GM04503 (cell line): ENCODE measurements at places on chromosomes 7 and 10.

GRCh38 chr7:151629713-151630272, 110.1 kb upstream of the RHEB start:
- DNase-seq = no peak

DNA sequence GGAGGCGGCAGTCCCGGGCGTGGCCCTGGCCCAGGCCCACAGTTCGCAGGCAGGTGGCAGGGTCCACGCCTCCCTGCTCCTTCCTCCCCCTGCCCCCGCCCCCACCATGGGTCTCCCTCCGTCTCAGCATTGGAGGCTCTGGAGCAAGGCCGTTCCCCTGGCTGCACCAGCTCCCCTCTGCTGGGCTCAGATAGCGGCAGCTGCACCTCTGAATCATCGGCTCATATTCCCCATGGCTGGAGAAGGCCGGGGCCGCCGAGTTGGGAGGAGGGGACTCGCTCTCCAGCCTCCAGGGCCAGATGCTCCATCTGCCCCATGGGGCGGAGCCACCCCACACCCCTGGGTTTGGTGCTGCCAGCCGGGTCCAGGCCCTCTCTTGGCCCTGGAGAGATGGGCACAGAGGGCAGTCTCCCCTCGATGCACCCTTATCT, 145.0 kb downstream of the ELFN1 start:
- no peak for DNase-seq

DNA sequence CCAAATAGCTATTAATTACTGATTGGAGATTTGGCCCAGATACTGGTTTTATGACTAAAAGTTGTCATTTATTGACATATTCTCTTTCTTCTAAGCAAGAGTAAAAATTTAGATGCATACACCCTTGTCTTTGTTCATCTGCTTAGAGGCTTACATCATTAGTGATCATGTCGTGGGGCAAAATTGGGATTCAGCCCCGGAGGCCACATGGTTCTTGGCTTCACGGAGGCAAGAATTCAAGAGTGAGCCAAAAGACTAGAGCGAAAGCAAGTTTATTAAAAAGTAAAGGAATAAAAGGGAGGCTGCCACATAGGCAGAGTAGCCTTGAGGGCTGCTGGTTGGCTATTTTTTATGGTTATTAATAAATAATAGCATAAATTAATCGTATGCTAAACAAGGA, 41.1 kb downstream of the MINPP1 start:
- no peak for DNase-seq

DNA sequence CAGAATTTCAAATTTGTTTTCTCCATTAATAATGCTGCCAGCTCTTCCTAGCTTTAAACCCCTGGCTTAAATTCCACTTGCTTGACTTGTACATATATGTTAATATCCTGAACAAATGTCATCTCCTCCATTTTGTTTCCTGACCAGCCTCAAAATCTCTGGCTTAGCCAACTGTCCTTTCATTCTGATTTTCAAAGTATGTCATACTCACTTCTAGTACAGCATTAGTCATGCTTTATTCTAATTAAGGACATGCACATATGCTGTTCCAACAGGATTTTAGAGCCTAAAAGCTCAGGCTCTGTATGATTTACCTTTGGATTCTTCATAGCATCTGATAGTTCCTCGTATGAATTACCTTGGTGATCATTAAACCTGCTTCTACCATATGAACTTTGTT, 158.3 kb downstream of the ZNF438 start:
- DNase-seq = no peak

- DNase-seq = no peak
These were observed 403.0 kb downstream of the THSD7A start for GRCh38 chr7:11428877-11429581.

GRCh38 chr7:138898255-138898654, 82.9 kb downstream of the KIAA1549 start:
- DNase-seq = no peak

DNA sequence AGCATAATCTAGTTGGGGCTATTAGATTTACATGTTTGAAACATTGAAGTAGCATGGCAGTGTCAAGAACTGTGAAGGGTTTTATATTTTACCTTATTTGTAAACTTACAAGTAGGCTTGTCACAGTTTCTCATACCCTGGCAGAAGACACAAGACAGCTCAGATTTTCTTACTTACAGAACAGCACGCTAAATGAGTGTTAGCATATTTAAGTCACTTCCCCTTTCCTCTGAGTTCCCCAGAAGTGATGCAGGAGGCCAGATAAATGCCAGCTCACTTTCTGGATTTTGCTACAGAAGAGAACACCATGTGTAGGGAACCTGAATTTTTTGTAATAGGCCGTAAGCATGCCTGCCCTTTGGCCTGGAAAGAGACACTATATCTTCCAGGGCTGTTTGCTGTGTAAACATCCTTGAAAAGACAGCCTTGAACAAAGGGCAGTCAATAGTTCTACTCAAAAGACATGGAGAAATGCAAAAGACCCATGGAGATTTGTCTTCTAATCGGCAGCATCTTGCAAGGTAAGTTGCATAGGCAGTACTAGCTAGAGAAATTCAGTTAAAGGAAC, 279.1 kb downstream of the PHF14 start:
- DNase-seq = no peak

- DNase-seq = no peak
These were observed 336.9 kb downstream of the ADARB2 start for GRCh38 chr10:1400101-1401070.

DNA sequence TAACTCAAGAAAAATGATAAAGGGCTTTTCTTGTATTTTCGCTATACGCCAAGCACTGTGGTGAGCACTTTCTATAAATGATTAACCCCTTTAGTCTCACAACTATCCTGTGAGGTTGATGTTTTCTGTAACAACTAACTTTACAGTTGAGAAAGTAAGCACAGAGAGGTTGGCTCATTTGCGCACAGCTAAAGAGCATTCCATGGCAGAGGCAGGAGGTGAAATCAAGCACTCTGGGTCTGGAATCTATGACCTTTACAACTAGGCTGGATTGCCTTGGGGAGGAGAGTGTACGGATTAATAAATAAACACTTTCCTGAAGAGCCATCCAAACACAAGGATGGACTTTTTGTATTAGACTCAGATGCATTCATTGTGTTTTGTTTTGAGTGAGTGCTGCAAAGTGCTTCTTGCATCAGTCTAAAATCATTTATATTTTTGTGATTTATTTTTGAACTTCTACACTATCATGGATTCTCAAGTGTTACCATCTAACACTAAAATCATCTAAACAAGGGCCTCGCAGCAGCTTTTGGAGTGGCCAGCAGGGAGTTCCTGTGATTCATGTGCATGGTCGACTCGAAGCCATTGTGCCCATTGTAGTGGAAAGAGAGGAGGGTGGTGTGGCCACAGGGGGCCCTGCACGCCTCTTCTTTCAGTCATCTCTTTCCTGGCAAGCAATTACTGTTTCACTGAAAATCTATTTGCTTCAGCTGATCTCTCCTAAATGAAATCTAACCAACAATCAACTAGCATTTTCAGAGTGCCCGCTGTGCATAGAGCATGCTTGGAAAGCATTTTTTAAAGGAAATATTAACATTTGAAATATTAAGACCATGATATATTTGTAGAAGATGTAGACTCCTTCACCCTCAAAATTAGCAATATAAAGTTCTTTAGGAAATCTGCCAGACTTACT, 633.4 kb upstream of the COBL start:
- DNase-seq = no peak

DNA sequence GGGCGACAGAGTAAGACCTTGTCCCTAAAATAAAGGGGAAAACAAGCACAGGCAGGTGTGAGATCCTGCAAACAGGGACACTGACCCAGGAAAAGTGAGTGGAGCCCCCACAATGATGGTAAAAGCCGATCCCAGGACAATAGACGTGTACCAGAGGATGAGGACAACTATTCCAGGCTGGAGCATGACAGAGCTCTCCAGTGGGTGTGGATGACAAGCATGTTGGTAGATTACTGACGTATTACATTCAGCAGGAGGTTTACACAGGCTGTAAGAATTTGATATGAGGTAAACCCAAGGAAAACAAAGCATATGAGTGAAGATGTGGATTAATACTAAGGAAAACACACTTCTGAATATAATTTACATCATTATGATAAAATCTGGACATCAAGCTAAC, 27.8 kb upstream of the SMURF1 start:
- no peak for DNase-seq

- no peak for DNase-seq
These were observed 19.0 kb upstream of the SLC16A12 start for GRCh38 chr10:89554433-89554832.

DNA sequence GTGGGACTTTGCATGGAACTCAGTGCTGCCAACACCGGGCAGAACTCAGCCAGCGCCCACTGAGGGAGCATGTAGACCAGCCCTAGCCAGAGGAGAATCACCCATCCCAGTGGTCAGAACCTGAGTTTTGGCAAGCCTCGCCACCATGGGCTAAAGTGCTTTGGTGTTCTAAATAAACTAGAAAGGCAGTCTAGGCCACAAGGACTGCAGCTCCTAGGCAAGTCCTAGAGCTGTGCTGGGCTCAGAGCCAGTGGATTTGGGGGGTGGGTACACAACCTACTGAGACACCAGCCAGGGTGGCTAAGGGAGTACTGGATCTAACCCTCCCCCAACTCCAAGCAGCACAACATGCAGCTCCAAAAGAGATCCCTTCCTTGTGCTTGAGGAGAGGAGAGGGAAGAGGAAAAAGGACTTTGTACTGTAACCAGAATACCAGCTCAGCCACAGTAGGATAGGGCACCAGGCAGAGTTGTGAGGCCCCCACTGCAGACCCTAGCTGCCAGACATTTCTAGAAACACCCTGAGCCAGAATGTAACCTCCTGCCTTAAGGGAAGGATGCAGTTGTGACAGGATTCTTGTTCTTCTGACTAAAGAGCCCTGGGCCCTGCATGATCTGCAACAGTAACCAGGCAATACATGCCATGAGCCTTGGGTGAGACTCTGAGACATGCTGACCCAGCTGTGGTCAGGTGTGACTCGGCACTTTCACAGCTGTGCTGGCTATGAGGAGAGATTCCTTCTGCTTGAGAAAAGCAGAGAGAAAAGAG, 24.4 kb downstream of the GSDME start:
- DNase-seq = no peak

DNA sequence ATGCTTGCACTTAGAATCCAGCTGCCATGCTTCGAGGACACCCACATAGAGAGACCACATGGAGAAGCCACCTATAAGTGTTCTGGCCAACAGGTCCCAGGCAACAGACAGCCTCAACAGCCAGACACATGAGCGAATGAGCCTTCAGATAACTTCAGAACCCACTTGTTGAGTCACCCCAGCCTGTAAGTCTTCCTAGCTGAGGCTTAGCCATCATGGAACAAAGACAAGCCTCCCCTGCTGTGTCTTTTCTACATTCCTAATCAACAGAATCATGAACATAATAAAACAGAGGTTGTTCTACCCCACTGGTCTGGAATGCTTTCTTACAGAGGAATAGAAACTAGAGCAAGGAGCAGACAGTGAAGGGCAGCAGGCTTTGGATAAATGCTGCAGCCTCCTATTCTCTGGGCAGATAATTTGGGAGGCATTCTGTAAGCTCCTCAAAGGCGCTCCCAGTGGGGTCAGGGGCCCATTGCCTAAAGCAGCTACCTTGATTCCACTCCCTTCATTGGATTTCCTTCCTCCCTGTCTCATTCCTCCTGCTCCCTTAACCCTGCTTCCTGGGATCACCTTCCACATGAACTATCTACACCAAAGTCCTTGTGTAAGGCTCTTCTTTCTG, 4.6 kb downstream of the TLL2 start:
- peak; percentile 61 for DNase-seq

- DNase-seq = no peak
These were observed 35.6 kb upstream of the FAM13C start for GRCh38 chr10:59397961-59398360.

DNA sequence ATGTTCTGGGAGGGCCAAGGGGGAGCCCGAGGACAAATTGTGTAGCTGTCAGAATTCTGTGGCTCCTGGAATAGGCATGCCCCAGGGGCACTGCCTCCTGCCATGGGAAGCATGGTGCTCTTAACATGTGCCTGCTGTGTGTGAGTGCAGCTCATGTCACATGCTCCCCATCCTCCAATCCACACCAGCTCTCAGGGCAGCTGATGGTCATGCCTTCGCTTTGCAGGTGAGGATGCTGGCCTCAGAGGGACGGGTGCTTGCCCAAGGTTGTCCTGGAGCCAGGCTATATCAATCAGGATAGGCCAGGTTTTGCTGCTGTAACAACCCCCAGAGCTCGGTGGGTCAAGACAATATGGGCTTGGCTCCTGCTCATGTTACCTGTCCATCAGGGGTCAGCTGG, 303.4 kb downstream of the RPS24 start:
- DNase-seq = no peak

- peak; percentile 92 for DNase-seq
These were observed 5.8 kb upstream of the PRTFDC1 start for GRCh38 chr10:24958091-24958720.

DNA sequence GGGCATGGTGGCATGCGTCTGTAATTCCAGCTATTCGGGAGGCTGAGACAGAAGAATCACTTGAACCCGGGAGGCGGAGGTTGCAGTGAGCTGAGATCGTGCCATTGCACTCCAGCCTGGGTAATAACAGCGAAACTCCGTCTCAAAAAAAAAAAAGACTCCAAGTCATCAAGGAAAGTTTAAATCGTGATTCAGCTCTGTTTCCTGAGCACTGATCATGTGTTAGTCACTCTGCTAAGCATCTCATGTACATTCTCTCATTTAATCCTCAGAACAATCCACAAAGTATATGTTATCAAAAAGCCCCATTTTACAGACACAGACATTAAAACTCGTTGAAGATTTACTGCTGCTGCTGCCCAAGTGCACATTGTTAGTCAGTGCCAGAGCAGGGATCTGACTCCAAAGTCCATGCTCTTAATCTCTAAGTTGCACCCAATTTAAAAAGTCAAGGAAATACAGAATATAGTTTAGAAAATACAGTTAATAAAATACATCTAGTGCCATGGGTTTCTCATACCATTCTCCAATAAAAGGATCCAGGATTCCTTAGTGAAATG, 6.2 kb downstream of the PIK3AP1 start:
- DNase-seq = no peak

GRCh38 chr10:121138112-121138860, 287.1 kb downstream of the WDR11 start:
- no peak for DNase-seq
